Cerebellar nuclear complex (tissue), 1 donor: ENCODE measurements at places on chromosomes 12 and 14.

GRCh38 chr12:29739279-29739991, 44.3 kb downstream of the TMTC1 start:
- DNase-seq, result no peak

DNA sequence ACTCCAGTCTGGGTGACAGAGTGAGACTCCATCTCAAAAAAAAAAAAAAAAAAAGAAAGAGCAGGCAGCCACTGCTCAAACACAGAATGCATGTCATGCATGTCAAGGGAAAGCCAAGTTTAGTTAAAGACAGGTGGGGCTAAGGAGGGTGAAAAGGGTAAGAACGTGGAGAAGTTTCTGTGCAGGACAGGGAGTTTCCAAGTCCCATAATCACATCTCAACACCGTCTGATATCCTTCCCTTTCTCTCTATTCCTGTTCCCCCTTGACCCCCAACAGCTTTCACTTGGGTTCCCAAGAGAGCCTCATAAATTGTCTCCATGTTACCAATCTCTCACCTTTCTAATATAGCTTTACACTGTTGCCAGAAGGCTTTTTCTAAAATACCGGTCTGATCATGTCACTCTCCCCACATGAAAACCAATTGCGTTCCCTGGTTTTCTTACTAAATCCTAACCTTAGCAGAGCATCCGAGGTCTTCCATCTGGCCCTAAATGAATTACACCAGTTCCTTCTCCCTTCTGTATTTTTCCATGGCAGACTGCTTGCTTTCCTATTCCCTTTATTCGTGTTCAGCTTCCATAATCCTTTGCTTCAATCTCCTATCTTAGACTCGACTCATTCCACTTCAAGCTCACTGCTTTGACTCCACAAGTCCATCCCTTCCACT, 37.0 kb downstream of the LIMA1 start:
- DNase-seq, result peak; percentile 46

- no peak for DNase-seq
Observed at GRCh38 chr14:95208598-95208997, 51.3 kb upstream of the DICER1 start.

- DNase-seq, result no peak
Observed at GRCh38 chr12:34398706-34399630, 376.7 kb downstream of the ALG10 start.

DNA sequence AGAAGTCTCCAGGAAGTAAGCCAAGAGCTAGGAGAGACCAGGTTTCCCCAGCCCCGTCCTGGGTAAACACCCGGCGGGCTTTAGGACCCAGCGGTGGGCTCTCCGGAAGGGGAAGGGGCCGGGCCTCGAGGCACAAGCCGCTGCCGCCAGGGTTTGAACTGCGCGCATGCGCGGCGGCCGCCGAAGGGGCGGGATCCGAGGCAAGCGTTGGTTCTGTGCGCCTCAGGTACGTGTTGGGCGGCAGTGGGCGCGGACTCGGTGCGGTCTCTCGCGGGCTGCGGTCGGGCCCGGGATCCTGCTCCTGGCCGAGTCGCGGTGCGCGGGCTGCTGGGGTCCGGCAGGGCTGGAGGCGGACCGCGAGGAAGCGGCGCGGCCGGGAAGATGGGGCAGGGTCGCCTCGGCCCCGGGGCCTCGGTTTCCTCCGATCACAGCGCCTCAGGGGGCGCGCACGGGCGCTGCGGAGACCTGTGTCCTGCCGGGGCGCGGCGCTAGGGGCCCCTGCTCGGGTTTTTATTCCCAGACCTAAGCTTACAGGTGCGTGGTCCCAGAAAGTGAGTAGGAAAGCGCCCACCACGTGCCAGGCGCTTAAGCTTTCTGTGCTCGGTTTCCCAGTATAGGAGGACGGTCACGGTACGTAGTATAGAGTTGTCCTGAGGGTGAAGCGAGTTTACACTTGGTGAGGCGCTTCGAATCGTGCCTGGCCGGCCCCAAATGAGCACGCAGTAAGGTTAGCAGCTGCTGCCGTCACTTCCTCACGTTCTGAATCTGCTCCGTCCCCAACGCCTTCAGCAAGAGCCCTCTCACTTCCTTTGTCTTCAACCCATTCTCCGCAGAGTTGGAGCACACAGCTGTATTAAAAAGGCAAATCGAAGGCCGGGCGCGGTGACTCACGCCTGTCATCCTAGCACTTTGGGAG, at the start of gene TDP1:
Gene TDP1, plus strand, starts transcription at position 183 of the 916 bp plus-strand sequence. CDS start 7,188 bp downstream, outside the sequence.
- DNase-seq, result peak; percentile 85

- no peak for DNase-seq
Observed at GRCh38 chr12:96210376-96211055, 16.3 kb downstream of the ELK3 start.

DNA sequence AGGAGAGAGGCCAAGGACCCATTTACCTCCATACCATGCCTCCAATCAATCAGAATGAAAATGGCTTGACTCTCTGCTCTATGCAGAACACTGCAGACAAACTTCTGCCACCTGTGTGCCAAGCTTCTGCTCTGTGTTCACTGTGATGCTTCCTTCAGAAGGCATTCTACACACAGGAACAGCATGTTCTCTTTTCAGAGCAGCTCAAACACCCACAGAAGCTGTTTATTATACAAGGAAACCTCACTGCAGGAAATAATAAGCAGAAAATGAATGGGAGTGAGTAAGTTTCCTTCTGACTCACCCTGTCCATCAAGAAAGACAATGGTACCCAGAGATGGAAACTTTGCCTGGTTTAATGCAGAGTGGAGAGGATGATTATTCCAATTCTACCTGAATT, 2.4 kb upstream of the ESR2 start:
- no peak for DNase-seq

- DNase-seq, result peak; percentile 45
Observed at GRCh38 chr12:15789220-15790171, at the start of gene EPS8. Gene EPS8, minus strand, starts transcription at chr12:15789388. Its CDS starts 106,437 bp downstream, at chr12:15682951.

DNA sequence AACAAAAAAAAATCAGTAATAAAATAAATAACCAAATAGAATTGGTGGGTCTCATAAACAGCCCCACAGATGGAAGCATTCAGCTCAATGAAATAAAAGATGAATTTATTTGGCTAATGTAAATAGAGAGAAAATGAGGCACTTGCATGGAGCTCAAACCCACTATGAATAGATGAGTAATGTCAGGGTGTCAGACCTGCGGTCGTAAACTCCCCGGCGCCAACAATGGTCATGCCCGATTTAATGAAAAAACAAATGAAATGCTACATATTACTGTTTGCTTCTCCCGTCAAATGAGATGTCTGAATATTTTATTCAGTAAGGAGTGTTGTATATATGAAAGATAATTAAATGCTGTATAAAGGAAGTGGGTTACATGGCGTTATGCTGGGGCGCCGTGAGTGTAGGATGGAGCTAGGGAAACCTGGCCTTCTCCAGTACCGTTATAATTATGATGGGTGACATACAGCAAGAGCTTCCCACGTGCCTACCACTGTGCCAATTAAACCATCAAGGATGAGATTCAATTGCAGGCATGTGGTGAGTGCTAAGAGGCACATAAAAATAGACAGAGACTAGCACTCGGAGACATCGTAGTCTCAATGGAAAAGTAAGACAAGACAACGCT, 648.1 kb downstream of the BCL11B start:
- no peak for DNase-seq

GRCh38 chr14:31960039-31960438, 117.1 kb upstream of the ARHGAP5 start:
- no peak for DNase-seq

GRCh38 chr12:91984556-91984955, 161.1 kb downstream of the BTG1 start:
- no peak for DNase-seq

DNA sequence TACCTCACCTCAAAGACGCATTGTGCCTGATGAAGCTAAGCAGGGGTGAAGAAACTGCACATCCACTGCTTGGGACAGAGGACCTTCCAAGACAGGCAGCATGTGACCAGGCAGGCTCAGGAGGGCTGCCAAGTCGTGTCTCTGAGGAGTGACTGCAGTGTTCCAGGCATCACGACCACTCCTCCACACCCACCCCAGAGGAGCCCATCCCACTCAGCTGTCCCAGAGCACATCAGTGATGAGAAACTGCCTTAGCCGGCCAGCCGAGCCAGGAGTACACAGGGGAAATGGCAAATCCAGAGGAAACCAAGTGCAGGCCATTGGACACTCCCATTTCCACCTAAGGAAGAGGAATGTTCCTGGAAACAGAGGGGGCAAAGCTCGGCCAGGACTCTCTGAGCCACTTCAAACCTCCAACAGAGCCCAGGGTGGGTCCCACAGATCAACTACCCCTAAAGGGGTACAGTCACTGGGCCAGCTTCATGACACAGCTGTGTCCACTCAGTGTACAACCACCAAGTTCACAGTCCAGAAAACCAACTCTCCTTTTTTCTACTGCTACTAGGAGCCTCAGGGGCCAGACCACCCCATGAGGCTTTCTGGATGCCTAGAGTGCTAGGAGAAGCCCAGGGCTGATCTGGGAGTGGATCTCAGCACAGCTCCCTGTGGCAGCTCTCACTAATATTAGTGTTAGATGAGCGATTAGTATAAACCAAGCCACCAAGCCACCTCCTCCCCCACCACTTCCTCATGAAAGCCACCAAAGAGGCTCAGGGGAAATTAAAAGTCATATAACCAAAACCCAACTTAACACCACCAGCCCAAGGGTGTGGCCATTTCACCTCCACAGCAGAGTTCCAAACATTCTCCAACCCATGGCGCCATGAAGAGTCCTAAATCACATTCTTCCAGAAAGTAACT, 15.4 kb downstream of the PXN start:
- DNase-seq, result no peak

DNA sequence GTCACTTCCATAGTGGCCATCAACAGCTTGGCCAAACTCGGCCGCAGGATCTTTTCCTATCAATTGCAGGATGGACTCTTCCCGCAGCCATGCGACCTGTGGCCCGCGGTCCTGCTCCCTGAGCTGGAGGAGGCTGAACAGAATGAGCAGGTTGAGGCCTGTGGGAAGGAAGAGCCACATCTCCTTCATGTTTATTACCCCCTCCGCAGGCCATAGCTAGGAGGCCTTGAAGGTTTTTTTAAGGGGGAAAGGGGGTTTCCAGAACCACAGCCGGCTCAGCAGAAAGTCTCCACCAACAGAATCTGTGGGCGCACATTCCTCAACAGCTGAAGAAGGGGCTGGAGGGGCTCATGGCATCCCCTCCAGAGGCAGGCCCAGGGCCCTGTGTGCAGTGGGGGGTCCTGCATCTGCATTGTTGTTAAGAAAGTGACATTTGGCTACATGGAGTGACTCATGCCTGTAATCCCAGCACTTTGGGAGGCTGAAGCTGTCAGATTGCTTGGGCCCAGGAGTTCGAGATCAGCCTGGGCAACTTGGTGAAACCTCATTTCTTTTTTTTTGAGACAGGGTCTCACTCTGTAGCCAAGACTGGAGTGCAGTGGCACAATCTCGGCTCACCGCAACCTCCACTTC, 25.2 kb upstream of the PPP1R13B start:
- no peak for DNase-seq

DNA sequence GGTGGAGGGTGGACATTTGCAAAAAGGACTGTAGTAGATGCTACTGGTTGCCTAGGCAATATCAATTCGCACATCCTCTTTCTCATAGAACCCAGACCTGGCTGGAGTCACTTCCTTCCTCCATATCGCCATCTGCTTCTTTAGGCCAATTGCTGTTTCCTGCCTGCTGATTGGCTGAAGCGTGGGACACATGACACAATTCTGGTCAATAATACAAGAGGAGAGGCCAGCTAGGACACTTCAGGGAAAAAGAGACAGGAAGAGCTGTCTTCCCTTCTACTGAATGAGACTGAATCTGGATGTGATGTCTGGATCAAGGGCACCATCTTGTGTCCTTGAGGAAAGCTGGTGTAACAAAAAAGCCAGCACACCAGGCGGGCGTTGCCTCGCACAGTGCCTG, 53.8 kb downstream of the TRPV4 start:
- no peak for DNase-seq

- no peak for DNase-seq
Observed at GRCh38 chr12:62653740-62654139, 187.1 kb downstream of the MON2 start.
